Heart left ventricle (tissue), 16 donors: ENCODE measurements at places on chromosomes 7 and 10. TPM values are rescaled to one million over a fixed set of nuclear protein-coding genes. Genes with fewer than 3 reads are reported as not detected.

- H3K36me3 ChIP-seq, result no peaks in the 10 kb centered on the region
- no peak for DNase-seq
- H3K4me3 ChIP-seq, result no peak overlapping the region
- H3K27me3 ChIP-seq, result no peaks in the 10 kb centered on the region
These were observed 1035.1 kb downstream of the CNTNAP2 start for GRCh38 chr7:147151661-147152060.

DNA sequence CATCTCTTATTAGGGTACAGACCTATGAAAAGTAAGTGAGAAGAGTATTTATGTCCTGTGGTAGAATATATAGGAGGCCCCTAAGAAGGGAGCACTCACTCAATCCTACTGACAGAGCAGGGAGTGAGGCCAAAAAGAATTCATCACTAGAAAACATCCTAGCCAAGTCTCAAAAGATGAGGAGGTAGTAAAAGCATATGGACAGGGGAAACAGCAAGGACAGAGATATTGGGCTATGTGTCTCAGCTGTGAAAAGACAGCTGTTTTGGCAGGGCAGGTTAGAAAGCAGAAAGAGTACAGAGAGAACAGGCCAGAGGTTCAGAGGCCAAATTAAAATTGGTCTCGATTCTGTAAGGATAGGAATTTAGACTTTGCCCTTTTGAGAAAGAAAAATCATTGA lies 548.3 kb upstream of the ANKRD30A start:
- H3K27ac ChIP-seq, result no peak overlapping the region
- no peaks in the 10 kb centered on the region for H3K36me3 ChIP-seq
- H3K4me3 ChIP-seq, result no peak overlapping the region
- no peaks in the 10 kb centered on the region for H3K27me3 ChIP-seq
- DNase-seq, result no peak

DNA sequence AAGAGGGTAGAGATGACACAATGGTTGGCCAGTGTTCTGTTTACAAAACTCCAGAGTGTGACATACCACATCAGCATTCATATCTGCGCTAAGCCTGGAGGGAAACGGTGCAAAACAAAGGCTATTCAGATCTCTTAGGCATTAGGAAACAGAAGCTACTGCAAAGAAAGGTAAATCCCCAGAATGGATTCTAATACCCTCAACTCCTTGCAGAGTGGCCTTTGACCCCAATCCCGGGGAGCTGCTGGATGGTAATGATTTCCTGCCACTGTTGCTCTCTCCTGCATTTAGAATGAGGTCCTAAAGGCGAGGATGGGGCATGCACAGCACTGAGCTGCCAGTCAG lies 65.2 kb downstream of the AOAH start:
- DNase-seq, result no peak
- H3K36me3 ChIP-seq, result no peaks in the 10 kb centered on the region
- H3K4me3 ChIP-seq, result no peak overlapping the region
- no peak overlapping the region for H3K27ac ChIP-seq
- no peaks in the 10 kb centered on the region for H3K27me3 ChIP-seq
- H3K4me1 ChIP-seq, result no peaks in the 10 kb centered on the region

DNA sequence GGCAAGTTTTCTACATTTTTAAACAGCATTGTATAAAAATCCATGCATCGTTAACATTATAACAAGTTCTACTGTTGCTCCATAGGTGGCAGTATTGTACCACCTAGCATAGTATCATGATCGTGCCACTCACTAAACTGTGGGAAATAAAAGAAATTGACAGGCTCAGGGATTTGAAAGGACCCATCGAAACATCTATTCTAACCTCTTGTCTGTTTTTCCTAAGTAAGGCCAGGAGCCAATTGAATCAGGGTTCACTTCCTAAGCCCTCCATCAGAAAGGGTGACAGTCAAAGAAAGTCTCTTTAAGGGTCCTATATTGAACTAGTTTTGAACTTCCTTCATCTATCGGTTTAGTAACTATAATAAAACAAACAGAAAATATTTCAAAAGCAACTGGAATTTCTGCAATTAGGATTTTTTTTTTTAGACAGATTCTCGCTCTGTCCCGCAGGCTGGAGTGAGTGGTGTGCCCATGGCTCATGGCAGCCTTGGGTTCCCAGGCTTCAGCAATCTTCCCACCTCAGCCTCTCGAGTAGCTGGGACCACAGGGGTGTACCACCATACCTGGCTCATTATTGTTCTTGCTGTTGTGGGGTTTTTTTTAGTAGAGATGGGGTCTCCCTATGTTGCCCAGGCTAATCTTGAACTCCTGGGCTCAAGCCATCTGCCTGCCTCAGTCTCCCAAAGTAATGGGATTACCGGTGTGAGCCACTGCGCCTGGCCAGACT lies 9.4 kb downstream of the HACD1 start:
- H3K4me1 ChIP-seq, result peaks cover 14% of the 10 kb centered on the region
- H3K27ac ChIP-seq, result no peak overlapping the region
- DNase-seq, result no peak
- no peaks in the 10 kb centered on the region for H3K27me3 ChIP-seq

The GPR15LG gene
- total RNA-seq, result not detected

The MRPS24 gene
- 252 TPM for total RNA-seq

The ST8SIA6 gene
- total RNA-seq, result 6.9 TPM

The PTPRN2 gene
- total RNA-seq, result 0.93 TPM

The UCN3 gene
- total RNA-seq, result not detected

The LRRN3 gene
- total RNA-seq, result 0.52 TPM
